ENCODE measurements at places on chromosomes 11 and 22.

- DNase-seq, result no peak
These were observed 668.7 kb downstream of the BRD1 start for GRCh38 chr22:49158741-49159564.

- no peak for DNase-seq
These were observed 701.8 kb downstream of the NTM start for GRCh38 chr11:132072044-132072857.

GRCh38 chr11:75388386-75389275 is 10.7 kb upstream of the RPS3 start:
- DNase-seq, result peak; percentile 32

DNA sequence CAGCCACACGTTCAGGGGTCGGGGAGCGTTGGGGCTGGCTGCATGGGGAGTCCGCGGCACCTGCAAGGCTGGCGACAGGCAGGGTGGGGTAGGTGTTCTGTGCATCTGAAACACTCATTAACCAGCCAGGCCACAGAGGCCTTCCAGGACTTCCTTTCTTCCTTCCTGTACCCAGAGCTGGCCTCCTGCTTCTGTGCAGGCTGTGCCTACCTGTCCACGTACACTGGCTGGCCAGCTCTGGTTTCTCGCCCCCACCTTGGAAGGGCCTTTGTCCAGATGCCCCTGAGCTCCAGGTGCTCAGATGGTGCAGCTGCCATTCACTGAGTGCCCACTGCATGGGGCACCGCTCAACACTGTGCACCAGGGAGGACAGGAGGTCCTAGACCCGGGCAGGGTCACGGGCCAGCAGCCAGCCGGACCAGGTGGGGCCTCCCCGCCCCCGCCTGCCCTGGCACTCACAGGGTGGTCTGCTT is 15.9 kb downstream of the TTLL12 start:
- no peak for DNase-seq

- DNase-seq, result no peak
These were observed 530 bp downstream of the USP35 start for GRCh38 chr11:78189174-78189724.

- no peak for DNase-seq
These were observed 18.7 kb upstream of the NAT10 start for GRCh38 chr11:34086554-34087283.

- DNase-seq, result no peak
These were observed 3.4 kb upstream of the KREMEN1 start for GRCh38 chr22:29069463-29069862.

- no peak for DNase-seq
These were observed 26.3 kb upstream of the CDON start for GRCh38 chr11:126088999-126089398.

- no peak for DNase-seq
These were observed 360.0 kb upstream of the DDI1 start for GRCh38 chr11:103676413-103676812.

- no peak for DNase-seq
These were observed 144.6 kb downstream of the CCDC81 start for GRCh38 chr11:86519064-86519911.

GRCh38 chr11:63709336-63709884 is 28.1 kb downstream of the RTN3 start:
- no peak for DNase-seq

DNA sequence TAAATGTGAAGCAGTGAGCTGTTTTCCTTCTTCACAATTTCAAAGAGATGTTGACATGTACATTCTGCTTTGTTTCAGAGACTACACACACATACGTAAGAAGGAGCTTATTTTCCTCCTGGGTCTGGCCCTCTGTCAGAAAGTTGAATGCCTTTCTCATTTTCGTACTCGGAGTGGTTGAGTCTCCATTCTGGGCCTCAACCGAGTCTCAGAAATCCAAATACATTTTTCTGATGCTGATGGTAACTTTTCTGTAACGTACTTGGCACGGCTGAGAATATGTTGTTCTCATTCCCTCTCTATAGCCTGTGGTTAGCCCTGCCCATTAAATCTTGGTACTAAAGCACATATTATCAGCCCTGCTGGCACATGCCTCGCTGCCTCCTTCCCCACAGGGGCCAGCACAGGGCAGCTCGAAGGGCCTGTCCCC is 25.3 kb downstream of the PARVA start:
- no peak for DNase-seq

- DNase-seq, result no peak
These were observed 580.5 kb downstream of the INSC start for GRCh38 chr11:15695096-15695721.

- no peak for DNase-seq
These were observed 35.0 kb downstream of the POU2AF1 start for GRCh38 chr11:111344032-111344431.

GRCh38 chr11:69654001-69654659 is 13.2 kb downstream of the CCND1 start:
- no peak for DNase-seq

- no peak for DNase-seq
These were observed 1.2 kb upstream of the CENPM start for GRCh38 chr22:41948142-41948541.

- DNase-seq, result no peak
These were observed 32.5 kb upstream of the NUCB2 start for GRCh38 chr11:17244046-17244445.

DNA sequence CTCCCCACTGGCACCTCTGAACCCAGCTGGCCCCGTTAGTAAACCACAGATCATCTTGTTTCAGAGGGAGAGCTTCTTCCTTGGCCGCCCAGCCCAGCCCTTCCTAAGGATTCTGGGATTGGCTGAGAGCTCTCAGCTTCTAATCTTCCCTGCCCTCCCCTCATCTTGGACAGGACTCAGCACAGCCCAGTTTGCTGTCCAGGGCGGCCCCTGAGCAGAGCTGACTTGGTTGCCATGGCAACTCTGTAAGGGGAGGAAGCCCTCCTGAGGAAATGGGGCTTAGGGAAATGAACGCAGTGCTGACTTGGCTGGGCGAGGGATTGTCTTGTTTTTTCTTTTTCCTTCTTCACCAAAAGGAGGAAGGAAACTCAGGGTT is 4.6 kb downstream of the APOL4 start:
- DNase-seq, result no peak

- no peak for DNase-seq
These were observed 935.8 kb upstream of the RAG2 start for GRCh38 chr11:37533830-37534229.

DNA sequence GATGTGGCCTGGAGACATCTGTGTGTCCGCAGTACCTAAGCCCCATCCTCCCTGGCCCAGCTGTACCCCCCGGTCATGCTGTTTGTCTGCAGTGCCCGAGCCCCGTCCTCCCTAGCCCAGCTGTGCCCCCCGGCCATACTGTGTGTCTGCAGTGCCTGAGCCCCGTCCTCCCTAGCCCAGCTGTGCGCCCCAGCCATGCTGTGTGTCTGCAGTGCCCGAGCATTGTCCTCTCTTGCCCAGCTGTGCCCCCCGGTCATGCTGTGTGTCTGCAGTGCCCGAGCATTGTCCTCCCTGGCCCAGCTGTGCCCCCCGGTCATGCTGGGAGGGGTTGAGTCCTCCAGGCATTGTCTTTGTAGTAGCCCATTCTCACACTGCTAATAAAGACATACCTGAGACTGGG is 7.6 kb upstream of the ARSA start:
- no peak for DNase-seq

- no peak for DNase-seq
These were observed 62.1 kb upstream of the LMO1 start for GRCh38 chr11:8325591-8326304.

GRCh38 chr11:5380740-5381342 is 2.8 kb upstream of the OR51M1 start:
- DNase-seq, result no peak

GRCh38 chr11:134098566-134099184 is 29.8 kb downstream of the JAM3 start:
- DNase-seq, result no peak

- no peak for DNase-seq
These were observed 58.4 kb downstream of the MPPED1 start for GRCh38 chr22:43470253-43470652.

- DNase-seq, result no peak
These were observed 2.0 kb downstream of the MAP3K11 start for GRCh38 chr11:65611758-65612603.

DNA sequence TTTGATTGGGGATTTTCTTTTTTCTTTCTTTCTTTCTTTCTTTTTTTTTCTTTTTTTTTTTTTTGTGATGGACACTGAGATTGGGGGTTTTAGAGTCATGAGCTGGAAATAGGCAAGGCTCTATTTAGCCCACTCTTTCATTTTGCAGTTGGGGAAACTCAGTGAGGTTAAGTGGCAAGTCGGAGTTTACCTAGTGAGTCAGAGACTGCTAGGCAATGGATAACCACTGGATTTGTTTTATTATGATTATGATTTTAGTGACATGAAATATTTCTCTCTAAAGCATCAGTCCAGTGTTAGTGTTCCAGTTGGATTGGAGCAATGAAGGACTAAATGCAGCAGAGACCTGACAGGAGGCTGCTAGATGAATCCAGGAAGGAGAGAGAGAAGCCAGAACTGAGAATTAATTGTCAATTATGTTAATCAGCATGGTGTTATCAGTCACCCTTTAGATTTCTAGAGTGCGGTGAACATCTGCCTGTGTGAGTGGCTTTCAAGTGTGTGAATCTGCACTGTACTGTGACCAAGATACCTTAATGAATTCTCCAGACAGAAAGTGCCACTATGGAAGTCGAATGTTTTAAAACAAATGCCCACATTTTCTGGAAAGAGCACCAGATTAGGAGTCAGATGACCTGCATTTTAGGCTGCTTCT is 10.9 kb downstream of the BMAL1 start:
- DNase-seq, result no peak

DNA sequence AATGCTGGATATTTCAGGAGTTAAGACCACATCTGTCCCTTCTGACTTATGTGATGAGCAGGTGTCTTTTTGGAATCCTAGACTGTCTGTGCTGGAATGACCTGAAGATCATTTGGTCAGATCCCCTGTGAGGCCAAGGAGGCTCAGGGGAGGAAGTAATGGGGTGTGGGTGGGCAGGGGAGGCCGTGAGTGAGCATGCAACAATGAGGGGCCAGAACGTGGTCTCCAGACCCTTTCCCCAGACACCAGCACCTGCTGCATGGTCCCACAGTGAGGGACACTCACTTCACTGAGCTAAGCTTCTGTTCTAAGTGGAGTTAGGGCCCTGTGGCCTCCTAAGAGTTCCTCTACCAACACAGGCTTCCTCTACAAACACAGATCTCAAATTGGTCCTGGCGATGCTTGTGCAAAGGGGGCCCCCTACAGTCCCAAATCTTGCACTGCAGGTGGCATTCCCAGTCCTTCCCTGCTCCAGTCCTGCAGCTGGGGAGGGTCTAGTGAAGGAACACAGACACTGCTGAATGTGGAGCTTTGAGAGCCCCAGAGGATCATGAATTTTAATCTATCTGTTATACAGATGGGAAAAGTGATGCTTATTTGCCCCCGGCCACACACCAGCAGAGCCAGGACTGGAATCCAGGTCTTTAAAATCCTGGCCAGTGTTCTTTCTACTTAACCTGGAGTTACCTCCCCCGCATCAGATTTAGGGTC is 7.4 kb downstream of the USP2 start:
- no peak for DNase-seq

DNA sequence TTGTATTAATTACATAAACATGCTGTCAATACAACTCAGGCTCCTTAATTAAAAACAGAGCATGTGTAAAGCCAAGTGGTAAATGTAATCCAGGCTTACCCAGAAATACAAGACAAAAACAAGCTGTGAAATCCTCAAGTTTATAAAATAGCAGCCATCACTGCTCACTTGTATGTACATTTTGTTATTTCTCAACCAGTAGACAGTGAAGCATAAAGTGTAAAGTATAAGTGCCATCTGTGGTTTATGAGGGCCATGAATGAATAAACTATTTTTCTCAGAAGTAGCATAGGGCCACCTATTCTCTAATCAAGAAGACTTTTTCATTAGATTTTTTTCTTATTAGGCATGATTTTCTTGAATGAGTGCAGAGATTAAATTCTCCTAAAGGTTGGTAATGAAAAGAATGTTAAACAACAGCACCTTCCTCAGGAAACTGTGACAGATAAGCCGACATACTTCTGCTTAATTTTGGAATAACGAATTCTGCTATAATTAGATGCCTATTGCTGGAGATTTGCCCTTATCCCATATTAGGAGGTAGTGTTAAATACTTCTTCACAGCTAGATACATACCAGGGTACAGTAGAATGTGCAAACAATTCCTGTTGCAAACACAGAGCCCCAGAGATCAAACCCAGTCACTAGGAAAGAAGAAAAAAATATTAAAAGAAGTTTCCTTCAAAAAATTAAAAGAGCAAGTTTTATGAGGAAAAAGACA is 13.0 kb downstream of the SLC5A12 start:
- DNase-seq, result no peak

DNA sequence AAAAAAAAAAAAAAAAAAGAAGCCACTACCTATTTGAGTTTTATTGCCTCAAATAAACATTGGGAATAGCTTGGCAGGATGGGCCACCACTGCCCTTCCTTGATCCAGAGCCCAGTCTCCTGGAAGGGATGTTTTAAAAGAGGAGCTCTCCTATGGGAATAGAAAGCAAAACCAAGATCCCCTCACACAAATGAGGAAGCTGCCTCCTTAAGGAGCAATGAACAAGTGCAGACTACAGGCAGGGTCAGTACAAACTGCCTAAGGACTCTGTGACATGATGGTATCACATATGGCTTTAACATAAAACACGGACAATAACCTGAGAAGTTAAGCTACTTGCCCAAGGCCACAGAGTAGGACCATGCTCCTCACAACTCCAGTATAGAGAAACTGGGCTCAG is 120.8 kb downstream of the NAT10 start:
- no peak for DNase-seq

DNA sequence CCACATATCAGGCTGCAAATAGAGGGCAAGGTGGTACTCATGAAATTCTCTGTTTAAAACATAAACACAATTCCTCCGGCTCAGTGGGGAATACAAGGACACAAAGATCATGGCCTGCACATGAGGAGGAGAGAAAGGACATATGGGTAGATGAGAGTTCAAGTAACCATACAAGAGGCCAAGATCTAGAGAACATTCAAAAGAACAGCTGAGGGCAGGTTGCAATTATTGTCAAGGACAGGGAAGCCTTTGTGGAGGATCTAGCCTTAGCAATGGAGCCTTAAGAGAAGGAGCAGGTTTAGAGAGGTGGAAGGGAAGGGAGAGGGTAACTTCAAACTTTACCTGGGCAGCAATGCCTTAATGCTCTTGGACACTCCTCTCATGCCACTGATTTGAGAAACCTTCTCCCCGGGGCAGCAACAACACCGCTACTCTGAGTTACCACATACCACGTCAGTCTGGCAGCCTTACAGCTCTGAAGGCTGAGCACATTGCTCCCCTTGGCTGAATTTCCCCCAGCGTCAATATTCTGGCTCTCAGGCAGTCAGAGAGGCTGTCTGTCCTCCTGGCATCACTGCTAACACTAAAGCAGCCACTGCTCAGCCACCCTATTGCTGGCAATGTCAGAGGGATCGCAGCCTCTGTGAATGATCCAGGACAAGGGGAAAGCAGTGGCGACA is 55.5 kb downstream of the CLPB start:
- no peak for DNase-seq

Data from activated naive CD8-positive, alpha-beta T cell treated with anti-CD3 and anti-CD28 coated beads, Interleukin-2, amount 50 U/mL, for 16 hours (primary cell).